ENCODE measurements at places on chromosomes 3 and 15. TPM values are rescaled to one million over a fixed set of nuclear protein-coding genes. Genes with fewer than 3 reads are reported as not detected.

ATP6V1A gene
- 93.7 TPM for total RNA-seq

SKOR1 gene
- total RNA-seq: 0.69 TPM

ASTE1 gene
- 12.5 TPM for total RNA-seq

C3orf22 gene
- not detected for total RNA-seq

NEK4 gene
- total RNA-seq: 17.4 TPM

All from spleen (tissue), 13 donors.